ENCODE measurements at places on chromosomes 2 and 18. TPM values are rescaled to one million over a fixed set of nuclear protein-coding genes. Genes with fewer than 3 reads are reported as not detected.

The CDK15 gene
- total RNA-seq = not detected

The FTCDNL1 gene
- total RNA-seq = 0.59 TPM

The ALS2 gene
- 23.6 TPM for total RNA-seq

The MTHFD2 gene
- total RNA-seq = 303 TPM

The SGPP2 gene
- total RNA-seq = not detected

The IL1F10 gene
- not detected for total RNA-seq

The FAM161A gene
- 7.8 TPM for total RNA-seq

The TCF7L1 gene
- 9.9 TPM for total RNA-seq

The STON1 gene
- total RNA-seq = 9.0 TPM

The ERMN gene
- 0.04 TPM for total RNA-seq

The IL36A gene
- not detected for total RNA-seq

The LAMA3 gene
- 0.21 TPM for total RNA-seq

DNA sequence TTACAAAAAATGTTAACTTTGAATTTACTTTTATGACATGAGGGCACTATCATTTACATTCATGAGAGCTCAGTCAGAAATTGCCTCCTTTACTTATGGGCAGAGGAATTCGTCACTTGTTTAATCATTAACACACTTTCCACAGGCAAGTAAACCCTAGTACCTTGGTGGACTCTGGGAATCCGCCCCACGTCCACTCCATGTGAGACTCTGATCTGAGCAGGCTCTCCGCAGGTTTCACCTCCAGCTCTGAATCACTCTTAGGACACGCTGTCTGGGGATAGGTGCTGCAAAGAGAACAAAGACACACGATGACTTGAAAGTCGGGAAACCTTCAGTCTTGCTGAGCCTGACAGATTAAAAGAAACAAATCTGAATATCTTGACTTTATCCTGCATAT, 73.6 kb downstream of the LPIN2 start:
- no peak for DNase-seq

DNA sequence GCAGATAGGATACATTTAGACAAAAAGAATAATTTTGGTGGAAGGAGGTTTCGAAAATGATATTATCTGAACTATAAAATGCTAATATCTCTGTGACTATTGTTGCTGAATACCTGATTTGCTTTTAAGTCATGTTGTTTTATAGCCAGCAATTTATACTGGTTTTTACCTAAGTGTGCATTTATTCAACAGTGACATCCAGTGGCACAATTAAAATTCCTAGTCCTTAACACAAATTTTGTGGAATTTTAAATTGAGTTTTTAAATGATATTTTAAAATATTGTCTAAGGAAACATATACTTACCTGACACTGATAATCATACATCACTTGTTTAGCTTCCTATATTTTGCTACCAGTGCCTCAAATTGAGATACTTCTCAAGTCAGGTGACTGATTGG, 144.8 kb downstream of the ARHGAP28 start:
- no peak for DNase-seq

DNA sequence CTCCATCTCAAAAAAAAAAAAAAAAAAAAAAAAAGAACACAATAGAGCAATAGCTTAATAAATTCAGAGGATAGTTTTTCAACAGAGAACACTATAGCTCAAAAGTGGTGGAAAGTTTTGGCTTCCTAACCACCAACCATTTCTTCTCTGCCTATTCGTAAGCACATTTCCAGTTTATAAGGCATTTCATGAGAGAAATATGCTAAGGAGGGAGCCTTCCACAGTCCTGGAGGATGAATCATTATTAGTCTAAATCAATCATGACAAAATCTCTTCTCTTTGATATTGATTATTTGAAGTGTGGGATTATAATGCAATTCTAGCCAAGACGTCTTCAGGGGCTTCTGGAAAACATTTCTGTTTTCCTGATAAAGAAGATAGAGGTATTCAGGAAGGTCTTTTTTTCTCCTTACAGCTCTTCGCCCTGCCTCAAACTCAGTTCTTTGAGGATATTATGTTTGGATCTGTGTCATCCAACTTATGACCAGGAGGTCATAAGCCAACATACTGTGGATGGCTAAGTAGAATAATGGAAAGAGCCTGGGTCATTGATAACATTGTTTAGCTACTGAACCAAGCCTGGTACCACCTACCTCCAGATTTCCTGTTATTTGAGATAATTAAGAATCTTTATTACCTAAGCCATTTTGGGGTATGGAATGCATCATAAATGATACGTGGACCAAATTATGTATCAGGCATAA, 207.3 kb downstream of the TRIB2 start:
- DNase-seq = no peak

DNA sequence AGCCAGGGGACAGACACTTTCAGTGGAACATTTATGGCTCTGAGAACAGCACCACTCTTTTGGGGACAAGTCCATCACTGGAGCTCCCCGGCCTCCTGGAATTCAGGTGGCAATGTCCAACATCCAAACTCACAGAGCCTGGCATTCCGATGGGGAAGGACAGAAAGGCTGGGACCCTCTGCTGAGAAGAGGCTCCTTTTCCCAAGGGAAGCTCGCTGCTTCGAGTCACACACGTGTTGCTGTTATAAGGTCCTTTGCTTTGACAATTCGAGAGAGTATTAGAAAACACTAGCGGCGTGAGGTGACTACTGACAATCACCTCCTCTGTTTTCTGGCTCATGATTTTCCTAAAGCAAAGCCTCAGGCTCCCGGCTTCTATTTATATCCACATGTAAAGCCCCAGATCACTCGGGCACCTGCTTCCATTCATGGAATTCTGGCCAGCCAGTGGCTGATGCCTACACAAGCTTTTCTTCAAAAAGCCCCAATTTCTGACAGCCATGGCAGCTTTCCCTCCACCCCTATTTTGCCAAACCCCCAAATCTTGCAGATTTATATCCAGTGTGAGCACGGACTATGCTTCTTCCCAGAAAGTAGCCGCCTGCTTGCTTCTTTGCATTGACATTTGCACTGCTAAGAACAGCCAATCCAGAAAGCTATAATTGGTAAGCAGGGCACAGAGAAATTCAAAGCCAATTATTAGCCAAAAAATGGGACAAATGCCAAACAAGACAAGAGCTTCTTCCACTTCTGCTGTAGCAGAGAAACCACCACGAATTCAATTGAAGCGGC, 67.3 kb downstream of the NDUFA10 start:
- no peak for DNase-seq

GRCh38 chr2:207164006-207164831, 1.5 kb downstream of the KLF7 start:
- no peak for DNase-seq

- DNase-seq = peak; percentile 10
Observed at GRCh38 chr2:58479535-58480140, 238.5 kb upstream of the FANCL start.

DNA sequence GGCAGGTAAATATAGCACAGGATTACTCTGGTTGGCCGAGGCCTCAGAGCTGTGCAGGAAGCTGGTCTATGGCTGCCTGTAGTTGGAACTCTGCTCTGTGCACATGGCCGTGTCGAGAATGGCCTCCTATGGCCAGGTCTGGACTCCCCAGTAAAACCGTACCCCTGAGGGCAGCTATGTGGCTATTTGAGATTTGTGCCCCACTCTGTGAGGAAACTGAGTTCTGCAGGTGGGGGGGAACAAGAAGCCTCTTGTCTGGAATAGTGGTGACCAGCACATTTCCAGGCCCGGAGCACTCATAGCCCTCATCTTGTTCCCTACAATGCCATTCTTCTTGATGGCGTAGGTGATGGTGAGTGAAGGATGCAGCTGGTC, 15.0 kb upstream of the TEX51 start:
- no peak for DNase-seq

GRCh38 chr2:156800065-156800653, 364.0 kb downstream of the GPD2 start:
- no peak for DNase-seq

DNA sequence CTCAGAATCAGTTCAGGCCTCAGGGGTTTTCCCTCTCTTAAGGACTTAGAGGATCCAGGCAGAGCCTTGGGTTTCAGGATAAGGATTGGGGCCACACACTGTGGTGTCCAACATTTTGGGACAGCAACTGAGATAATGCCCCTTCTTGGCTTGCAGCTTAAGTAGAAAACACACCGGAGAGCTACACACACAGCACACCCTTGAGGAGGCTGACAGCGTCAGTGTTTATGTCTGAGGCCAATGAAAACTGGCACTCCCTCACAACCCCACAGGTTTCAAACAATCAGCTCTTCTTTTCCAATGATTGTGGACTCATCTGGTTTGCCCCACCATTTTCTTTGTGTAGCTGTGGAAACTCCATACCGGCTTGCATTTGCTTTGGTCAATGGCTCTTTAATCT, 257.7 kb downstream of the CDCA7 start:
- no peak for DNase-seq

GRCh38 chr2:30095402-30095801, 51.4 kb upstream of the YPEL5 start:
- no peak for DNase-seq

DNA sequence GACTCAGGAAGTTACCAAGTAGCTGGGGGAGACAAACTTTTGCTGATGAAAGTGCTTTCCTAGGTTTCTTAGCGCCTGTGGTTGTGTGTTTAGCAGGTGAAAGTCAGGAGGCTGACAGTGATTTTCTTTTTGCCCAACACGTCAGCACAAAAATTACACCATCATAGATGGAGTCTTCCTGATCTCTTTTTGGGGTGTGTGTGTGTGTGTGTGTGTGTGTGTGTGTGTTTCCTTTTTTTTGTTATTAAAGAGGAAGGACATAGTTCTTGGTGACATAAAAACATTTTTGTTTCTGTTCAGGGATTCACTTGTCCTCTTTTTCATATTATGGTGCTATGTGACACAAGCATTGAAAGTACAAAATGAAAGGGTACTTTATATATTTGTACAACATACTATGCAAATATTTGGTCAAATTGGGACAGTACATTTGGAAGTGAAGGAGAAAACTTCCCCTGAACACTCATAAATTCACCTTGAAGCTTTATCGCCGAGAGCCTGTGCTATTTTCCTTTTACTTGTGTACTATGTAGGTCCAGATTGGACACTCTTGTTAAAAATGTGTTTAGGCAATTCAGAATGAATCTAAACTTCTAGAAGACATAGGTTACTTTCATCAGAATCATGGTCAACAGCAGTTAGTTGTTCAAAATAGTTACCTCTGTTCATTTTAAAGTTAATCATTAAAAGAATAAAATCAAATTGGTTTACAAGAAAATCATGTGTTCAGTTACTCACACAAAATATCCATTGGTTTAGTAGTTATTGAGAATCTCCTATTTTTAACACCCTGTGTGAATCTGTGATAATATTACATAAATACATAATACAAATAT, 491.9 kb downstream of the IRS1 start:
- DNase-seq = no peak

DNA sequence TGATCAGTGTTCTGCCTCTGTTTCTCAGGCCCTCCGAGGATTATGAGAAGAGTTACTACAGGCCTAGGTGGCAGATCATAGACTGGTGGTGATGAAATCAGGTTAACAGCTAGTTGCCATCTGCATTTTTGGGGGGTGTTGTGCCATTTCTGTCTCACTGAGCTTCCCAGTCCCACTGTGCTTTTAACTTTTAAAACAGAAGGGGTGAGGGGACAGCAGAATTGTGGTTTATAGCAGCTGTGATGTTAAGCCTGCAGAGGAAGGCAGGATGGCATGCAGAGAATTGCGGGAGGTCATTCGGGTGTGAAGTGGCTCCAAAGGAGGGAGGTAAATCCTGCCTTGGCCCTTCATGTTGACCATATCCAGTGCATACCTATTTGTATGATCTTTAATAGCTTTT, 5.0 kb downstream of the CAB39 start:
- peak; percentile 51 for DNase-seq

DNA sequence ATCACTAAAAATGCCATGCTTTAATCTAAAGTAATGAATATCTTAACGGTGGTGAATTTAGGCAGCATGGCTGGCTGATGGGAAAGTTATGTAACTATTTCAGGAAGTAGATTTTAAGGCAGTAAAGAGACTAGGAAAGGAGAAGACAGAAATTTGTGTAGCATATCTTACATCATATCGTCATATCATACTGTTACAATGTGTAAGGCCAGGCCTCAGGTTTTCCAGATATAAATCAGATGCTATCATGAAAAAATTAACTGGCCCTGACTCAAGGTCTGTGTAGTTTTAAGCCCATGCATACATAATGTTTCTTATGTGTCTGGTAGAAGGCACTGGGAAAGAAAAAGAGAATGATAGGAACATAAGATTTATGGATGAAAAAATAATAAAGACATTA, 8.9 kb upstream of the FAP start:
- no peak for DNase-seq

- DNase-seq = no peak
Observed at GRCh38 chr2:111675419-111676194, 208.4 kb downstream of the ANAPC1 start.

DNA sequence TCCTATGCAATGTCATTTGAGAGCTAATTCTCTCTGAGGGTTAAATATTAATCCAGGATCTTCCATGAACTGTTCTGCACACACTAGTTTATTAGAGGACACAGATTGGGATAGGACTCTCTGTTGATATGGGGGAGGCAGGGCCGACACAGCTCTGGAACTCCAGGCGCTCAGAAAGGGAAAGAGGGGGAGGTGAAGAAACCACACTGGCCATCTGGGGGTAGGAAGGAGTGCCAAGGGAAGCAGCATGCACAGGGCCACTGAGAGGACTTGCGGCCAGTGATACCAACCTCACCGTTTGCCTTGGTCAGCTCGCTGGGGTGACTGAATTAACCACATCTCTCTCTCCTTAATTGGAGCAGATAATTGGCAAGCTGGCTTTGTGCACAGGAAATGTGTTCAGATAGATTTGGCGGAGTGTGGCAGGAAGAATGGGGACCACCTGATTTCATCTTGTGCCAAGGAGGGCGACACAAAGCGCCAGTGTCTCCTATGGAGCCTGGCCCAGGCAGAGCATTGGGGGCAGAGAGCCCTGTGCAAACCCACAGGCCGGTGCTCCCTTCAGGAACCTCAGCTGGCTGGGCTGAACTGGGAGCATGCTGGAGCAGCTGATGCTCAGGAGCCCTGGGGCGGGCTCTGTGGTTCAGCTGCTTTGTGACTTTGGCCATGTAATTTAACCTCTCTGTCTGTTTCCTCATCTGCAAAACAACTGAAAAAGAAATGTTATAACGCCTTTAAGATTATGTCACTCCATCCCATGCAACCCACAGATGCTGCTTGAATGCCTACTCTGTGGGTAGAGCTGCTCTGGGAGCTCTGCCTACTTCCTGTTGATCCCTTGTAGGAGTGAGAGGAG, 114.7 kb upstream of the STON1 start:
- DNase-seq = peak; percentile 36

- DNase-seq = no peak
Observed at GRCh38 chr18:23526501-23527063, 23.3 kb downstream of the RMC1 start.

- no peak for DNase-seq
Observed at GRCh38 chr2:9423922-9424272, 443 bp downstream of the CPSF3 start.

All from H7 (cell line).